ENCODE measurements at places on chromosomes 3 and 15. TPM values are rescaled to one million over a fixed set of nuclear protein-coding genes. Genes with fewer than 3 reads are reported as not detected.

STRIT1 gene
- total RNA-seq, result not detected

PLXND1 gene
- total RNA-seq, result 8.6 TPM

PXYLP1 gene
- total RNA-seq, result 9.0 TPM

FANCD2 gene
- total RNA-seq, result 89.4 TPM

ZMYND10 gene
- 0.94 TPM for total RNA-seq

ASB14 gene
- not detected for total RNA-seq

PRSS50 gene
- total RNA-seq, result not detected

GPR62 gene
- not detected for total RNA-seq

FAH gene
- 79.4 TPM for total RNA-seq

VIPR1 gene
- 6.5 TPM for total RNA-seq

SI gene
- total RNA-seq, result not detected

SHISA5 gene
- 93.1 TPM for total RNA-seq

RTP1 gene
- total RNA-seq, result not detected

CALML4 gene
- 5.3 TPM for total RNA-seq

IGDCC3 gene
- total RNA-seq, result not detected

ZPLD1 gene
- total RNA-seq, result not detected

ALDH1A2 gene
- total RNA-seq, result 0.19 TPM

ILDR1 gene
- total RNA-seq, result 0.41 TPM
